ENCODE measurements at places on chromosomes 1 and 21.

DNA sequence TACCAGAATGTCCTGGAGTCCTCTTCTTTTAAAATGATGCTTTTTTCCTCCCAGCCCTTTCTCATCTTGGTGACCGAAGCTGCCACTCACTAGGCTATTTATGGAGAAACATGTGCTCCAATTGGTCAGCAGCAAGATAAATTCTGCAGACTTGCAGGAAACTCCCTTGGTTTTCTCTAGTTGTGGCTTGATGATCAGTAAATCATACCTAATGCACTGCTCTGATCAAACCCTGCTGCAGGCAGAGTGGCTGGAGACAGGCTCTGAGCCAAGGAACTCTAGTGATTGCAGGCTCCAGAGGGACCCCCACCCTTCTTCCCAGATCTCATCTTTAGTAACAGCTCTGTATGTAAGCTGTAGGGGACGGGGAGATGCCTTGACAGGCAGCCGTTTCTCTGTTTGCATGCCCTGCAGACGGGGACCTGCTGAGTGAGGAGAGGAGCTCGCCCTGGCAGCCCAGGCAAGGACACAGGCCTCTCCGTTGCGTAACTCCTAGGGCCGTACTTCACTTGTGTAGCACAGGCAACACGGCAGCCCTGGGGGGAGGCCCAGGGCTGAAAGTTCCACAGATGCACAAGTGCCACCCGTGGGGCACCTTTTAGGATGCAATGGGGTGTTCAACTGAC, 14.5 kb downstream of the SLC6A17 start:
- DNase-seq = no peak

DNA sequence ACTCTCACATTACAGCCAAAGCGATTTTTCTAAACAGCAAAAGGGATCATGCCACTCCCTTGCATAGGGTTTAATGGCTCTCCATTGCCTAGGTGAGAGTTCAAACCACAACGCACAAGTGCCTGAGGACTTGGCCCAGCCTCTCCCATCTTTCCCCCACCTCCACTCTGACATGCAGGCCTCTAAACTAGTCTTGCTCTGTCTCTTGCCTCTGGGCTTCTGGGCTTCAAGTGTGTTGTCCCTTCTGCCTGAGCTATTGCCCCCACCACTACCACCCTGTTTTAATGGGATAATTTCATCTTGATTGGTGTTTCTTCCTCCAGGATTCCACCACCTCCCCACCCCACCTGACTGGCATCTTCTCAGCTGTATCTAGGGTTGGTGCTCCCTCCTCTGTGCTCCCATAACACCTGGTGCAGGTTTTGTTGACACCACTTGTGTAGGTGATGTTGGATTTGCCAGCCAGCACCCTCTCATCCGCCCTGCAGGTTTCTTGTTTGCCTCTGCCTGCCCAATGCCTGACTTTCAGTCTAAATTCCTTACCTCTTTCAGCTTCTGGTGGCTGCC, 2.7 kb upstream of the ZBTB21 start:
- DNase-seq = no peak

GRCh38 chr1:163295949-163296348, 25.8 kb upstream of the NUF2 start:
- DNase-seq = no peak

DNA sequence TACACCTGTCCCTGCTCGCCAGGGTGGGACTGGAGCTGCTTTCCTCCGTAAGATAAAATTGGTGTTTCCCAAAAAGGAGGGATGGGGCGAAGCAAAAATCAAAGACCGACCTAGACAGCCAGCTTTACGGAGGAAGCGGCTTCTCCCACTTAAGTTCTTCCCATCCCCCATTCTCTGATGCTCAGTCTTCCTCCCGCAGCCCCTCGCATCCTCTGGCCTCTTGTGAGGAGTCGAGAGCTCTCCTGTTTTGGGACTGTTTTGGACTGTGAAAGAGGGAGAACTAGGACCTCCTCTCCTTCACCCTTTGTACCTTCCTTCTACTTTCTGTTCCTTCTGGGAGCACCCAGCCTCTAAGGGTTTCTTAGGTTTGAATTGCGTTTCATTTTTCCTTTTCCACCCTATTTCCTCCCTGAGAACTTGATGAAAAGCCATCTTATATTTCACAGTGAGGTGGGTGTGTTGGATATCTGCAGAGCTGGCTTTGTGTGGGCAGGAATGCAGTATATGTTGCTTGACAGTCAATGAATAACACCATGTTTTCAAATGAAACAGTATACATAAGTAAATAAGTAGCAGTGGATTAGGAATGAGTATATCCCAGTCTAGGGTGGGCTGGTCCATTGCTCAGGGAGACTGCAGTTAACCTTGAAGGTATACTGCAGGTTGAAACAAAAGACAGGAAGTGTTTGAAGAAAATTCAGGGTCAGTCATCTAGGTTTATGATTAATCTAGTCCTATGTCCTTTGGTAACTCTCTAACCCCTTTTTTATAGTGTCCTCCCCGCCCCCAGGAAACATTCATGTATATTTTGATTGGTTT, 848 bp downstream of the CTTNBP2NL start:
- no peak for DNase-seq

DNA sequence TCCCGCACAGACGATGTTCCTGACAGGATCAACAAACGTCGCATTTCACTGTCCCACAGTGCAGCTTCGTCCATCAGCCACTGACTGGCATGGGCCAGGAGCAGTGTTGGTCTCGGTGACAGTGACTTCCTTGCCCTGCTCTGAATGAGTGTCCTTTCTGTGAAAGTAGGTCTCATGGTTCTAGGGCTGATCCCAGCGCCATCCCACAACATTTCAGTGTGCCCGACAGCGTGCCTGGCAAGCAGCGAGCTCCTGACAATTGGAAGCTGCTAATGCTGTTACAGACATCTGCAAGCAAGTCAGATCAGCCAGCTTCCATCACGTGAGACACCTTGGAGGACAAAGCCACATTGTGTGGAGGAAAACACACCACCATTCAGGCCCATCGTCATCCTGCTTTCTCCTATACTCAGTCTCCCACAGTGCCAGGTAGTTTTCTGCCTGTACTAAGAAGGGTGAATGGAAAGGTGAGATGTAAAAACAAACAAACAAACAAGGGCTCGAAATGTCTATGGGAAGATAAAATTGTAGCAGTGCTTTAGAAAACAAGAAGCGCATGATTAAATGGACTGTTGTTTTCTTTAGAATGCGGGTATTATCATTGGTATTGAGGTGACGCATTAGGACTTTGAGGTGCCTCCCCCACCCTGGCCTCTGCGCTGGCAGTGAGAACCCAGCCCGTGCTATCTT, 21.9 kb downstream of the ERRFI1 start:
- DNase-seq = no peak

- no peak for DNase-seq
Observed at GRCh38 chr1:30891227-30891552, 17.4 kb downstream of the SDC3 start.

GRCh38 chr1:143720087-143721023, 251.4 kb downstream of the FAM72C start:
- no peak for DNase-seq

DNA sequence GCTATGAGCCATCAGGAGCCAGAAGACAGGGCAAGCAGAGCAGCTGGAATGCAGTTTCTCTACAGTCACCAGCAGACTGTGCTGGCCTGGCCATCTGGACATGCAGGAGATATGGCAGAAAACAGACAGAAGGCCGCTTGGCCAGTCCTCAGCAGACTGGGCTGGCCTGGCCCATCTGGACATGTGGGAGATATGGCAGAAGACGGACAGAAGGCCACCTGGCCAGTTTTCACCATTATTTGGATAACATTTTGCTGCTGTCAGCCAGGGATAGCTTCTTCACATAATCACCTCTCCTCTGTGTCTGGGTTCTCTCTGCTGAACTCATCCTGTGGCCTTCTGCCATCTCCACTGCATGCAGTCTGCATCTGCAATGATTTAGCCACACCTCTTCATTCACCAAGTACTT, 25.0 kb upstream of the CACYBP start:
- no peak for DNase-seq

- no peak for DNase-seq
Observed at GRCh38 chr1:206563367-206564207, 48.7 kb downstream of the EIF2D start.

- no peak for DNase-seq
Observed at GRCh38 chr1:162138599-162139181, 69.2 kb downstream of the NOS1AP start.

DNA sequence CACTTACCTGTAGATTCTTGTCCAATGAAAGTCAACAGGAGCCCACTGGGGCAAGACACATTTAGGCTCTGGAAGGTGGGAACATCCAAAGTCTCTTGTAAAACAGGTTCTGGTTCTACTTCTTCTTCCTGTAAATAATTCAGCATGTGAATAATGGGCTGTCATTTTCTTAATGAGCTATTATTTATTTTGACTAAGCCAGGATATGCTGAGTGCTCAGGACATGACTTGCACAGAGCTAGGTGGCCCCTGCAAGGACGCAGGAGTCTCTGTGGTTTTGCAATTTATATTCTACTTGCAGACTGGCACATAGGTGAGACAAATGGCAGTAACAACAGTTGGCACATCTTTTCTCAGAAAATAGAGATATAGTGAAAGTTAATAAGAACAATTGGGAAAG, 98.7 kb downstream of the WDR3 start:
- no peak for DNase-seq

- DNase-seq = no peak
Observed at GRCh38 chr21:30979054-30979453, 59.2 kb downstream of the KRTAP19-8 start.

GRCh38 chr1:202112859-202113689, 9.6 kb upstream of the GPR37L1 start:
- no peak for DNase-seq

DNA sequence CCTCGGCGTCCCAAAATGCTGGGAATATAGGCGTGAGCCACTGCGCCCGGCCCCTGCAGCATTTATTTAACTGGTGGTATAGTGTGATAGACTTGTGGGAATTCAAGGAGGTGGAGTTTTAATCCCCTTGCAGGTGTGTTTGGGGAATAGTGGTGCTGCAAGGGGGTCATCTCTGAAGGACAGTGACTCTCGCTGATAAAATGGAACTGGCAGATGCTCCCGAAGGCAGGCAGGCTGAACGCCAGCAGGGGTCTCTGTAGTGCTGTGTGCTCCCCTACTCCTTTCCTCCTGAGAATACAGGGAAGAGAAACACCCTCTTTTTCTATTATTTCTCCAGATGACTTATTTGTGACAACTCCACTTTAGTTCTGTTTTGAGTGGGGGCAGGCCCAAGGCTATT, 4.0 kb downstream of the OSCP1 start:
- DNase-seq = no peak

- DNase-seq = no peak
Observed at GRCh38 chr1:37420456-37420855, 53.9 kb upstream of the ZC3H12A start.

DNA sequence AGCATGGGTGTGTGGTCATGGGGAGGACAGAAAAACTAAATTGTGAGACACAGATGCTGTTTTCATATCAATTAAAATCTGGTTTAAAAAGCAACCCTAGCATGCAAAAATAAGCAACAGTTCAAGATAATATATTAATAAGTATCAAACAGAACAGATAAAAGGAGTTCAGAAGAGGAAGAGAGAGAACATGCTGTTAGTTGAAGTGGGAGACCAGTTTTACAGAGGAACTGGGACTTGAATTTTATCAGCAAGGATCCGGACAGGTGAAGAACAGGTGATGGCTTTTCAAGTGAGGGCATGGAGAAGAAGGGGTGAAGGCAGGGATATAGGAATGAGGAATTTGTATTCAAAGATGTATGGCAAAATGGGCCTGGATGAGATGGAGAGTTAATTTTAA, 75.9 kb downstream of the PRRX1 start:
- no peak for DNase-seq

DNA sequence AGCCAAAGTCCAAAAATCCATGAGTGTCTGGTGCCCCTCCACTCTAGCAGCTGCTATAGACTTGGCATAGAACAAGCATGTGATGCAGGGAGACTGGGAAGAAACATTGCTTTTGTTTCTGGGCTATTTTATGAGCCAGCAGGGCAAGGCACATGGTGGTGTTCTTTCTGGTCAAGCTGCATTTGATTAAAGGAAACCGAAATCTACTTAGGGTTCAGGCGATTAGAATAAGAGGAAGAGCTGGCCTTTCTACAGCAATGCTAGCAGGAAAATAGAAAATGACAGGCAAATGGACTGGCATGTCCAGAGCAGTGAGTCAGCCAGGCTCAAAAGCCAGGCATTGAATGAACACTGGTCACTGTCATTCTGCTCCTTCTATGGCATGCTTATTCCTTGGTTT, 28.5 kb upstream of the ARHGAP29 start:
- DNase-seq = no peak

- no peak for DNase-seq
Observed at GRCh38 chr1:198671136-198671535, 32.3 kb downstream of the PTPRC start.

GRCh38 chr1:237613984-237614383, 276.7 kb downstream of the ZP4 start:
- no peak for DNase-seq

DNA sequence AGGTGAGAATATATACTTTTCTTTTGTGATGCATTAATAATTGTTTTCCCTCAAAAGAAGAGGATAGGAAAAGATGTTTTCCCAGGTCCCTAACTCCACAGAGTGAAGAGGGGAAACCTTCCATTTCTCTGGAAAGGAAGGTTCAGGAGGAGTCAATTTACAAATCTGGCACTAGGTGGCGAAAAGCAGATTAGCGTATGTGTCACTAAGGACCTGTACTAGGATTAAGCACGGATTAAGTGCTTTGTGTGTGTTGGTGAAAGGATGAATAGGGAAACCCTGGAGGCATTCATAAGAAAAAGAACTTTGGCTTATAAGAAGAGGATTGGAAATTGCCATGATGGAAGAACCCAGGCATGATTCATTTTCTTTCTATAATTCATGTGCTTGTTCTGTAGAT, 410.1 kb upstream of the PLXNA2 start:
- no peak for DNase-seq

DNA sequence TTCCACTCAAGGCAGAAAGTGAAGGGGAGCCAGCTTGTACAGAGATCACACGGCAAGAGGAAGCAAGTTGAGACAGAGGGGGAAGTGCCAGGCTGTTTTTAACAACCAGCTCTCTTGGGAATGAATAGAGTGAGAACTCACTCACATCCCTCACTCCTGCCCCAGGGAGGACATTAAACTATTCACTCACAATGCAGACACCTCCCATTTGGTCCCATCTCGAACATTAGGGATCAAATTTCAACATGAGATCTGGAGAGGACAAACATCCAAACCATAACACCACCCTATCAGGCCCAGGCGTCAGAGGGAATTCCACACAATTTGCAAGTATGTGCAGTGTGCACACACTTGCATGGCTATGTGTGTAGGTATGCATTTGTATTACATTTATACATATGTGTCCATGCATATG, 62.7 kb downstream of the DMAP1 start:
- DNase-seq = no peak

DNA sequence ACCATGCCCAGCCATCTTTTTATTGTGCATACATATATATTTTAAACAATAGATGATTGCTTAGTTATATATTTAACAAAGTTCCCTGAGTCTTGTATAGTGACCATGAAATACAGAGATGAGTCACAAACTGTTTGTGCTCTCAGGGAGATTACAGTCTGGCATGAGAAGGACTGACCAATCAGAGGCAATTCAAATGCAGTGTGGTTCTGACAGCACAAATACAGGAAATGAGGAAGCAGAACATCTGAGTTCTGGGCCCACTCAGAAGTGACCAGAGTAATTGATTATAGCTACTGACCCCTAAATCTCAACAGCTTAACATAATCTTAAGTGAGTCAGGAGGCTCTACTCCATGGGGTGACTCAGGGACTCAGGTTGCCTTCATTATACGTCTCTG, 534.5 kb downstream of the OMA1 start:
- no peak for DNase-seq
